GM10248 (cell line): ENCODE measurements at places on chromosomes 7 and 10.
A peak's percentile ranks its signal among the peaks of the same experiment; 100 is the strongest.

- DNase-seq, result peak; percentile 75
Observed at GRCh38 chr7:36115448-36116321, 37.4 kb upstream of the EEPD1 start.

DNA sequence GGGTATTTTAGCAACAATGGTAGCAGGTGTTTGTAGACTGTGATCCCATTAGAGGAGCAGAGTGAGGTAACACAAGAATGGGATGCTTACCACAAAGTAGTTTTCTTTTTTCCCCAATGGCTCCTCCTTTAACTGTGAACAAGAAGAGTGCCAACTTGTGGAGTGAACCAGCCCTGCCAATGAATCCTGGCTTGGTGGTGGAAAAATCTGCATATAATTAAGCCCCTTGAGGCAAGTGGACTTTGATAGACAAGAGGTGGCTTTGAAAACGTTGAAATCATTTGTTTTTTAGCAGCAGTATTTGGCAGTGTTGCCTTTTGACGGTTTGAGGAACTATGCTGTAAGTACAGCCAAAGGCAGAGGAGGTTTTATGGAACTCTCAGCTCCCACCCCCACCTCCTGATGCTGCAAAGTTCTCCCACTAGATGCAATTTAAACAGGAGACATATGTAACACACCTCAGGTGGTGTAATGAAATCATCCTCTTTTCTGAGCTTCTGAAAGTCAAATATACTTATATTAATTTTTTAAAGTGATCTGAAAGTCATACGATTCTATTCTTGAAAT, 295.6 kb downstream of the DPP6 start:
- DNase-seq, result no peak

DNA sequence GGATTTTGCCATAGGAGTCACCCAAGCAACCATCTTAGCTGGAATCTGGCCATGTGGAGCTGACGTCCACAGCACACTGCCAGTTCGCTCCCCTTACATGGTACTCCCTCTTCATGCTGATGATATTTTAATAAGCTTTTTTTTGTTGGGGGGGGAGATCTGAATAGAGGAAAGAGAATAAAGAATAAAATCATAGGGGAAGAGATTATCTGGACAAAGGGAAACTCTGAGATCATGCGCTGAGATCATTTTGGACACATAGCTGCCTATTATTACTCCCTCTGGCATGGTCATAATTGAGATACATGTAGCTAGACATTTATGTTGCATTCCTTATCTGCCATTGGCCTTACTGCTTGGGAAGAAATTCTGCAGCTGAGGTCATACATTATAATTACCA, 282.7 kb downstream of the HTR7 start:
- DNase-seq, result no peak

DNA sequence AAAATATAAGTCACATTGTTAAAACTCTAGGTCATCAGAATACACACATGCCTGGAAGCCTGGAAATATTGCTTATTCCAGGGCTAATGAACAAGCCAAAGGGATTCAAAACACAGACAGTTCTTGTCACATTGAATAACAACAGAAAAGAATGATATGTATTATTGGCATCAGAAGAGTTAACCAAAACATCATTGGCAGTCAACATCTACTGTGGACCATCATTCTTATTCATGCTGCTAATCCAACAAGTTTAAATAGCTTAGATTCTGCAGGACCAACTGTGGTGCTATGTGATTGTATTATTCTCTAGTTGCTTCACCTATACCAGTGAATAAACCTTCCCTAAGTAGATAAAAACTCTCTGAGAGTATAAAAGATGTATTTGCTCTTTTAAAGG, 198.3 kb downstream of the NEBL start:
- no peak for DNase-seq

- no peak for DNase-seq
Observed at GRCh38 chr10:98971464-98971863, 264.2 kb downstream of the HPSE2 start.

DNA sequence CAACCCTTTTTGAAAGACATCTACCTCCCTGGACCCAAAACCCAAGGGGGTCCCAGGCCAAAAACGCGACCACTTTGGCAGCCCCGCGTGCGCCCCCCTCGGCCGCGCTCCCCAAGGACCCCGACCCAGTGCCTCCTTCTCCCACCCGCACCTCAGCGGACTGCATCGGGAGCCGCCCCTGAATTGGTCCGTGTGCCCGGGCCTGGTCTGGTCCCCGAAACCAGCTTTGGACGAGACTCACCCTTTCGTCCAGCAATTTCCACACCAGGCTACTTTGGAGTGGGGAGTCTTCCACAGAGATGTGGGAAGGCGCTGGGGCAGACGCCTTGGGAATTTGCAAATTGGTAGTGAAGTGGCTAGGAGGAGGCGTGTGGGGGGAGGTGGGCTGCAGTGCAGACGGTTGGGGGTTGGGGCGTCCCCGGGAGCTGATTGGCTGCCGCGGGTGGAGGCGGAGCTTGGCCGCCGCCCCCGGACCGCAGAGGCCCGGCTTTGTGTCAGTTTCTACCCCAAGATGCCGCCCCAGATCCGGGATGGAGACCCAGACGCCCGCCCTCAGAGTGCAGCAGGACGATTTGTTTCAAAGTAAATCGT, 16.9 kb downstream of the TCAF1 start:
- peak; percentile 87 for DNase-seq

- no peak for DNase-seq
Observed at GRCh38 chr7:36658335-36659171, 65.7 kb downstream of the AOAH start.

- DNase-seq, result no peak
Observed at GRCh38 chr10:38605153-38605661, 511.1 kb downstream of the ZNF37A start.

- no peak for DNase-seq
Observed at GRCh38 chr10:110820321-110820814, 51.4 kb upstream of the PDCD4 start.

- no peak for DNase-seq
Observed at GRCh38 chr10:127210936-127211466, 14.6 kb upstream of the INSYN2A start.

DNA sequence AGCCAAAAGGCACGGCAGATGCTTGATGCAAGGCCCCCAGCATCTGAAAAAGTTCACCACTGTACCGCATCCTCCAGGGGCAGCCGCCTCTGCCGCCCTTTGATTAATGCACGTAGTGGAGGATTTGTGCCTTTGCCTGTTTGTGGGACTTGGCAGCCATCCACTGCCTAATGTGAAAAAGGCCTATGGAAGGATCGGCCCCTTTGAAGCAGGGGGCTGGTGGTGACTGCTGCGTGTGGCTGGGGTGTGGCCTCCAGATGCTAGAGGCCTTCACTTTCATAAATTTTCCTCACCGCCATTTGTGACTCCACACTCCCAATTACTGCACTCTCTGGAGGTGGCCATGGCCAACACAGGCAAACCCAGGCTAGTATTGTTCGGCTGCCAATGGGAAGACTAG, 226.0 kb downstream of the BMPER start:
- no peak for DNase-seq

GRCh38 chr10:14032406-14032998, 298.2 kb downstream of the FRMD4A start:
- no peak for DNase-seq

GRCh38 chr7:122380992-122381391, 76.4 kb upstream of the FEZF1 start:
- no peak for DNase-seq

GRCh38 chr7:64863969-64864368, 39.1 kb upstream of the ZNF273 start:
- DNase-seq, result no peak

- no peak for DNase-seq
Observed at GRCh38 chr10:125878957-125879835, 1.9 kb downstream of the DHX32 start.

DNA sequence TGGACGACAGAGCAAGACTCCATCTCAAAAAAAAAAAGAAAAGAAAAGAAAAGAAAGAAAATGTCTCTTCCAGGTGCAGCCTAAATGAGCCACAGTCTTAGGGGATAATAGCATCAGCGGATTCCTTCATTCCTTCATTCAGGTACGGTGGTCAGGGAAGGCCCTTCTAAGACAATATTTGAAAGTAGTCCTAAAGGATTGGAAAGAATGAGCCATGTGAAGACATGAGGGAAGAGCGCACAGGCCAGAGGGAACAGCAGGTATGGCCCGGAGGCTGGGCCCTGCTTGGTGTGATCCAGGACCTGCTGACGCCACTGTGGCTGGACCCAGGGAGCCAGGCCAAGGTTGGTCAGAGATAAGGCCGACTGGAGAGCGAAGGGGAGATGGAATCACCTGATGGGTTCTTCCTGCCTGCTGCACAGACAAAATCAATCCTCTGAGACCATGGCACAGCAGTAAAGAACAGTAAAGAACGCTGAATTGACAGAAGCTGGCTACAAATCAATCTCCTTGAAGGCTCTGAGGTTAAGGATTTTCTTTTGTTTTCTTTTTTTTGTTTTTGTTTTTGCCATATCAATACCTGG, 16.3 kb upstream of the MKRN1 start:
- no peak for DNase-seq

GRCh38 chr7:87316846-87317552, 28.5 kb upstream of the CROT start:
- no peak for DNase-seq

DNA sequence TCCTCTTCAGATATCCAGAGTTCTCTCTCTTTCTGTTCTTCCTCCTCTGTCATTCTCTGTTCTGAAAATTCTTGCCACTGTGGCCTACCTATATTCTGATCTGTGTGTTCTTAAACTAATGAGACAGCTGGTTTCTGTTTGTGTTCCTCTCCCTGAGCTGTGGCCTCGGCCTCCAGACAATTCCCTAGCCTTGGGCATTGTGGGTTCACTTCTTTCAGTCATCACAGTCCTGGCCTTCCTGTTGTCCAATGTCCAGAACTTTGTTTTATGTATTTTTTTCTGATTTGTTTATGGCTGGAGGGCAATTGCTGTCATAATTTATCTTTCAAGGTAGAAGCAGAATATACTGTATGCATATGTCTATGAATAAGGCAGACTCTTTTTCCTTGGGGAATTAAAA, 173.2 kb upstream of the MTPN start:
- DNase-seq, result no peak

- no peak for DNase-seq
Observed at GRCh38 chr10:3780771-3781467, 4.1 kb downstream of the KLF6 start.

DNA sequence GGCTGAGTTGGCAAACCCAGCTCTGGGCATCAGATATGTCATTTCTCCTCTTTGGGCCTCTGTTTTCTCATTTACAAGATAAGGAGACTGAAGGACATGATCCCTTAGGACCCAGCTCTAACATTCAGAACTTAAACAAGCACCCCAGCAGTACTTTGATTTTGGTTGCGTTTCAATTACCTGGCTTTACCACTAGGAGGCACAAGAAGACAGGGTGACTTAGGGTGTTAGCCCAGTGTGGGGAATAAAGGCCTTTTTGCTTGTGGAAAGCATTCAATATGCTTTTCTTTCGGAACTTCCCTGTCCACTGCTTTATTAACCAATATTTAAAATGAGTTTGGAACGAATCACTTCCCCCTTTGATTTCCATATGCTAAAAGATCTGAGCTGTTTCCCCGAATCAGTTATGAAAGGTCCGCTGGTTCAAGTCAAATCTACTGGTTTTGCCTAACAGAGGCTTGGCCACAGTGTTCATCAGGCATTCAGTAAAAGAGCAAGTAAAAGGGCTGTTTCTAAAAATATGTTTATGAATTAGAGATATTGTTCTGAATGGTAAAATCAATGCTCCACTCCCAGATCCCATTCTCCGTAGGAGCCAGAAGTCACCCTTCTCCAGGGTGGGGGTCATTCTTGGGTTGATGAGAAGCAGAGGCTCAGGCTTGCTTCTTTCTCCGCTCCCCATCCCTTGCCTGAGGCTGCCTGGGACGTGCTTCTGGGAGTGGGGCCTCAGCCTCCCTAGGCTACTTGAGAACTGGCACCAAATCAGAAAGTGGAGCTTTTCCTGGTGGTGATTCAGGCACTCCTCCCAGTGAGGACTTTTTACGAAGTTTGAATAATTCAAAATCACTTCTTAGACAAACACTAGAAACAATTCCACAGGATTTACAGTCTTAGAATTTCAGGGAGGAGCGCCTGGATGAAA, 105.5 kb downstream of the MYOF start:
- DNase-seq, result peak; percentile 65

GRCh38 chr10:67302701-67303100, 376.9 kb downstream of the LRRTM3 start:
- no peak for DNase-seq

- no peak for DNase-seq
Observed at GRCh38 chr7:151411551-151411950, 1.7 kb upstream of the WDR86 start.
